ENCODE measurements at places on chromosomes 6 and 20. TPM values are rescaled to one million over a fixed set of nuclear protein-coding genes. Genes with fewer than 3 reads are reported as not detected.

Gene IL17F
- total RNA-seq = not detected

Gene OR2B6
- total RNA-seq = not detected

Gene WFDC5
- total RNA-seq = not detected

Gene SLC22A16
- total RNA-seq = 2.0 TPM

Gene SLC26A8
- total RNA-seq = not detected

Data from G401 (cell line).